Cerebellar cortex (tissue), 1 donor: ENCODE measurements at places on chromosomes 7 and 10.

DNA sequence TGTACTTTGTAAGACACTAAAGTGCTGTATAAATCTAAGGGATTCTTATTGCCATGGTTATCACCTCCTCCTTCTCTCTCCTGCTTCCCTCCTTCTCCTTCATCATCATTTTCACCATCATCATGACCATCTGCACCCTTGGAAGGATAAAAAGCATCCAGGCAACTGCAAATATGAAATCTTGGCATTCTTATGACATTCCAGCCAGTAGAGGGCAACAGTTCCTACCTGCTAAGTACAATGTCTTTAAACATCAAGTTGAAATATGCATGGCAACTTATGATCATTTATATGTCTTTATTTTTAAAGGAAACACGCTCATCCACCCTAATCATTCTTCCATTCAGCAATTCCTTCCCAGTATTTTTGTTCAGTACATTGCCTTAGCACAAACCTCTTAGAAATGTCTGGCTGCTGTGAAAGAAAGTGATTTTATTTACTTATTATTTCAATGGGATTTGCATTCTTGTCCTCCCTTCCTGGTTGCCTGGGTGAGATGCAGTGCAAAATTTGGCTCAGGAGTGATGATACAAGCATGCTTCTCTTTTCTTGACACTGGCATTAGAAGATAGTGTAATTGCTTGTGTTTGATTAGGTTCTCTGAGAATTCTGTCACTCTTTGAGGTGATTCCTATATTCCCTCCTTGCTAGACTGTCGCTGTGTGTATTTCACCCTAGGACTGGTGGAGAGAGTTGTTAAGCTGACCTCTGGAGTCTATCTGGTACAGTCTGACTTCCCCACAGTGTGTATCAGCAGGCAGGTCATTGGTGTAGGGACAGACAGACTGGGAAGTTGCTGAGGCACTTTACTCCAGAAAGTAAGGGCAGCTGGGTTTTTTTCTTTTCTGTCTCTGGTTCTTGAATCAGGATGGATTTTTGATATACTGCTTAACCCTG is 188.5 kb upstream of the BMPER start:
- peak; percentile 49 for DNase-seq

DNA sequence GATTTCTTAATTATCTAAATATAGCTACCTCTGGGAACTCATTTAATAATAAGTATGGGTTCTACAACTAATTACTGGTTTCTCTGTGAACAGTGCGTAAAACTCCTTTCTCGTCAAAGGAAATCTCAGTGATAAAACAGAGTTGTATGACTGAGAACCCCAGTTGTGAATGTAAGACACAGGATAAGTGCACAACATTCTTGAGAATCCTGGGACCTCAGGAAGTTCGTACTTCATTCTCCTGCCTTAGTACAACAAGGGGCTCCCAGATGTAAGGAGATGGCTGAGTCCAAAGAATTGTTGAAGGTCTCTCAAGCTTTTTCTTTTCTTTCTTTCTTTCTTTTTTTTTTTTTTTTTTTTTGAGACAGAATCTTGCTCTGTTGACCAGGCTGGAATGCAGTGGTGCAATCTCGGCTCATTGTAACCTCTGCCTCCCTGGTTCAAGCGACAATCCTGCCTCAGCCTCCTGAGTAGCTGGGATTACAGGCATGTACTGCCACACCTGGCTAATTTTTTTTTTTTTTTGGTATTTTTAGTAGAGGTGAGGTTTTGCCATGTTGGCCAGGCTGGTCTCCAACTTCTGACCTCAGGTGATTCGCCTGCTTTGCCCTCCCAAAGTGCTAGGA is 12.5 kb downstream of the DENND10 start:
- DNase-seq, result no peak

- no peak for DNase-seq
Observed at GRCh38 chr7:92809397-92809759, 27.0 kb downstream of the CDK6 start.

GRCh38 chr7:85133560-85133959 is 53.3 kb downstream of the SEMA3D start:
- no peak for DNase-seq

DNA sequence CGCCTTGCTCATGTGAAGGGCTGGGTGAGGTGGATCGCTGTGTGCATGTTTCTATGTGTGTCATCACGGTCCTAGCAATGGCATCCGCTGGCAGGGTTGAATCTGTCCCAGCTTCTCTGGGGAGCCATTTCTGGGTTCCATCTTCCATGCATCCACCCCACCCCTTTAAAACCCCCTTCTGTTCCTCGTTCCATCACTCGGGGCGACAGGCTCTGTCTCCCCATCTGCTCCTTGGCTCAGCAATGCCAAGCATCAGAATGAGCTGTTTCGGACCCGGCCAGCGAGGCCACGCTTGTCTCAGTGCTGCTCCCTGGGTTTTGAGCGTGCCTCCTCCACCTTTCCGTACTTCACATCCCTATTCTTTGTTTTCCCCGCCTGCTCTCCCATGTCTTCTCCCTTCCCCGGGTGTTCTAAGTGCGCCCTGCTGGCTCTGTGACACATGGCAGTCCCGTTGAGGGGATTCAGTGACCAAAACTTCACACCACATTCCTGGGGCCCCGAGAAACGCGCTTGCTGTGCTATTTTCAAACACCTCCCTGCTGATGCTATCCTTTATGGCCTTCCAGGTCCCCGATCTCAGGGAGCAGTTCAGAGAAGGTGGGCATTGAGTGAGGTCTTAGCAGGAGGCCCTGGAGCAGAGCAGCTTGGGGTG is 554.1 kb upstream of the FOXK1 start:
- DNase-seq, result peak; percentile 7

DNA sequence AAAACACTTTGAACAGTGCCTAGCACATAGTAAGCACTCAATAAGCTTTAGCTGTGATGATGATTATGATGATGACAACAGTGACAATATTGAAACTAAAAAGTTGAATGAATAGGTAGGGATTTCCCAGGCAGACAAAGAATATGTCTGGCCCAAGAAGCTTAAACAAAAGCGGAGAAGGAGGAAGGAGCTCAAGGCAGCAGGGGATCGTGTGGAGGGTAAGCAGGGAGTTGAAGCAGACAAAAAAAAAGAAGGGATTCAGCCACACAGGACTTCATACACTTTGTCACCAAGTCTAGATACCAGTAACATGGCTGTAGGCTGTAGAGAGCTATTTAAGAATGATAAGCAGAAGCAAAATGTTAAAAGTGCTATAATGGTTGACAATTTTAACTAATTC is 144.0 kb downstream of the CALN1 start:
- DNase-seq, result no peak

DNA sequence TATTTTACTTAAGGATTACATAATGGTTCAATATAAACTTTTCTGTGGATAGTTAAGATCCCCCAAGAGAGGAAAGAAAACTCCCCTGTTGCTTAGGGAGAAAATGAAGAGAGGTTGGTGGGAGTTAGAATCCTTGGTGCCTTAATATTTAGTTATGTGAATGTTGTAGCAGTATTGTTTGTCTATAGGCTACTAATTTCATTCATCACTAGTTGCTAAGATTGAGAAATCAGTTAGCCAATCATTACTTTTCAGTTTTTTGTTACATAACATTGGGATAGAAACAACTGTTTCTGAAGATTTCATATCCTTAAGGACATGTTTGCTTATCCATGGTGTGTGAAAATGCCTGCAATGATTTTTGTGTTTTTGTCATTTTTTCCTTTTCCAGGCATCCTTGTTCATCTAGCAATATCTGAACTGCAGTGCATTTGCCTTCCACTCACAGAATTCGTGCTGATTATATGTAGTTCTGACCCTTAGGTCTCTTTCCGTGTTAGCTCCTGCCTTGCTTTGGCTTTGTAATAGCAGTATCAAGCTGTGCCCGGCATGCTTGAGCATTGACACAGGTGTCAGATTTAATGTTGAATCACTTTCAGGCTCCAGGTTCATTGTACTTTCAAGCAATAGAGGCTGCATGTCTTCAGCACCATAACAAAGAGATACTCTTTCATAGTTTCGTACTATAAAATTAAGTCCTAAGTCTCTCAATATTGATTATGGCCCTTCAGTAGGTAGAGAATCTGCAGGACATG is 85.0 kb downstream of the PODXL start:
- DNase-seq, result no peak

DNA sequence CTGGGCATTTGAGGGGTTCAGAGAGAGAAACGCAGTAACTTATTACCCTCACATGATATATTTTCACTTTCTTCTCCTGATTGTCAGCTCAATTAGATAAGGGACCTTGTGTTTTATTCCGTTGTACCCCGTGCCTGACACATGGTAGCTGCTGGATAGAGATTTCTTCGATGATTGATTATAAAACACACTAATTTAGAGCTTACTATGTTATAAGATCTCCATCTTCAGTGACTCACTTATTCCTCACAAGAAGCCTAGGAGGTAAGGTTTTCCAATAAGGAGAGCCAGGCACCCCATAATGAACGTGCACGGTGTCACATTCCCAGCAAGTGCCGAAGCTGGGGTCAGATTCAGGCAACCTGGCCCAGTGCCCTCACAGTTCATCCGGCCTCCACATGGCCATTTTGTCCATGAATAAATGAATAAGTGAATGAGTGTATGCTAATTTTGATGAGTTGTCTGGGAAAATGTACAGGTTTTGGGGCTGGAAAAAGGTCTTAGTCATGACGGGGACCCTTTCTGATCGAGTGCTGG is 138.1 kb upstream of the CDCA7L start:
- peak; percentile 43 for DNase-seq

- no peak for DNase-seq
Observed at GRCh38 chr7:134562136-134562535, 13.2 kb downstream of the AKR1B15 start.

DNA sequence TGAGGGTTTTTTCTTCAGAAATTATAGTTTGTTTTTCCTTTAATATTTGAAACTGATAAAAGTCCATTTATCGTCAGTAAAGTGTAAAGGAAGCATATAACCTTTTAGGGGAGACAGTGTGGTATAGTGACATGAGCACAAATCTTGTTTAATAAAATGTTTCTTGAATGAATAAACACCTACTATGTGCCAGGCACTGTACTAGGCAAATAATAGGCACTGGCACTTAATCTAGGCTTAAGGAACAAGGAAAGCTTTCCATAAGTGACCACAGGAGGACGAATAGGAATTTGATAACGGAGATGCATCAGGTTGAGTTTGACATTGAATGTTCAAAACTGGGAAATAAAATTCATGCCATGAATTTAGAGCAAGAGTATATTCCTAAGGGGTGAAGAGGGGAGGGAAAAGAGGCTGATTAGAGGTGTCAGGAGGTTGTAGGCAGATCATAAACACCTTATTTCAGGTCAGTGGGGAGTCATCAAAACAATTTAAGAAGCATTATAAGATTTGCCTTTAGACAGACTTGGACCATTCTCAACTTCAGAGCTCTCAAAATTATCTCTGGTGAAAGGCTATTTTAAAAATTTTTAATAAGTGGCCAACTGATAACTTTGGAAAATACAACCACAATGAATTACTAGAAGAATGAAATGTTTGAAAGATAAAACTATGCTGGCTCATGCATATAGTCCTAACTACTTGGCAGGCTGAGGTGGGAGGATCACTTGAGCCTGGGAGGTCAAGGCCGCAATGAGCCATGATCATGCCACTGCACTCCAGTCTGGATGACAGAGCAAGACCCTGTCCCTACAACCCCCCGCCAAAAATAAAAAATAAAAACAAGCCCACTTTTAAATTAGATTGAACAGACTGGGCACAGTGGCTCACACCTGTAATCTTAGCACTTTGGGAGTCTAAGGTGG is 22.4 kb downstream of the RALA start:
- DNase-seq, result no peak

DNA sequence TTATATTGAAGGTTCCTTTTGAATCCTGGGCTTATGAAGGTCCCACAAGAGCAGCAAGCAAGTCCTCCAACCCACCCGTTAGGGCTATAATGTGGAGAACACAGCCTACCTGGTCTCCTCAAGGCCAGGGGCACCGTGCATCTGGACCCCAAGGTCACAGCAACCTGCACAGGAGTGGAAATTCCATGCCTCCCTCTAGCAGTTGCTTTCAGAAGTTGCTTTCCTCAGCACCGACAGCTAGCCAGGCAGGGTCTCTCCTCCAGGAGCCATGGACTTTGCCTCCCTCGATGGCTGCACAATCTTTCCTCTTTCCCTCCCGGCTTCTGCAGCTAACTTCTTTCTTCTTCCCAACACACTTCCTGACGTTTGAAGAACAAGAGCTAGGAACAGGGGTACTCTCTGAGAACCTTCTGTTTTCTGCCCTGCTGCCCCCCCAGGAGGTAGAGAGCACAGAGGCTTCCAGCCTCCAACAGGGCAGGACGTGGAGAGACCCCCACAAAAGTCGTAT is 149.8 kb downstream of the PTPN20 start:
- no peak for DNase-seq

DNA sequence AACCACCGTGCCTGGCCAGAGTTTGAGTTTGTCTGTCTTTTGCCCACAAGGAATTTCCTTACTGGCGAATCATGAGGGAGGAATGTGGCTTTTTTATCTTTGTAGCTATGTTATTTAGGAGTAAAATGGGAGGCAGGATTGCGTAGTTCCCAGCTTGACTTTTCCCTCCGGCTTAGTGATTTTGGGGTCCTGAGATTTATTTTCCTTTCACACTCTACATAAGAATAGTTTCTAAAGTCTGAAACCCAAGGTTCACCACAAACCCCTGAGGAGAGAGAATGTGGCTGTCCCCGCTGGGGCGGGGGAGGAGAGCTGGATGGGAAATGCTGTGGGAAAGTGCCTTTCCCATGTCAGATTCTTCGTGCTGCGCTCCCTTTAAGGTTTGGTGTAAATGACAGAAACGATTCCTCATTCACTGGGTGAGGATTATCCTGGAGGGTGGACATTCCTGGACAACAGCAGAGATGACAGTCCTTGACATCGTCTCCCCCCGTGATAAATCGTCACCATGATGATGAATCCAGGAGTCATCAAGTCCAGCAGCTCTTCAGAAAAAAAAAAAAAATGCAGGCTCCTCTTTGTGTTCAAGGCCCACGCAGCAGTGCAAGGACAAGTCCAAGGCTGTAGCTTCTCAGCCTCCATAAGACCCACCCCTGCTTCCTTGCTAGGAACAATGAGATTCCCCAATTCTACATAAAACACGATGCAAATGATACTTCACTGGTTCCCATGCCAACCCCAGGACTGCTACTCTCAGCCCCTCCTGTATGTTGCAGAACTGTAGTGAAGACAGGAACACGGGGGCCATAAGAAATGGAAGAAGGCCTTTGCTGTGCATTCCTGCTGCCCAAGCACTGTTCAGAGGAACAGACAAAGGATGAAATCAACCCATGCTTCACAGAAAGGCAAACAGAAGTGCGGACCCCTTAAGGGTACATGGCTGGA is 233.1 kb downstream of the CCDC3 start:
- DNase-seq, result no peak

DNA sequence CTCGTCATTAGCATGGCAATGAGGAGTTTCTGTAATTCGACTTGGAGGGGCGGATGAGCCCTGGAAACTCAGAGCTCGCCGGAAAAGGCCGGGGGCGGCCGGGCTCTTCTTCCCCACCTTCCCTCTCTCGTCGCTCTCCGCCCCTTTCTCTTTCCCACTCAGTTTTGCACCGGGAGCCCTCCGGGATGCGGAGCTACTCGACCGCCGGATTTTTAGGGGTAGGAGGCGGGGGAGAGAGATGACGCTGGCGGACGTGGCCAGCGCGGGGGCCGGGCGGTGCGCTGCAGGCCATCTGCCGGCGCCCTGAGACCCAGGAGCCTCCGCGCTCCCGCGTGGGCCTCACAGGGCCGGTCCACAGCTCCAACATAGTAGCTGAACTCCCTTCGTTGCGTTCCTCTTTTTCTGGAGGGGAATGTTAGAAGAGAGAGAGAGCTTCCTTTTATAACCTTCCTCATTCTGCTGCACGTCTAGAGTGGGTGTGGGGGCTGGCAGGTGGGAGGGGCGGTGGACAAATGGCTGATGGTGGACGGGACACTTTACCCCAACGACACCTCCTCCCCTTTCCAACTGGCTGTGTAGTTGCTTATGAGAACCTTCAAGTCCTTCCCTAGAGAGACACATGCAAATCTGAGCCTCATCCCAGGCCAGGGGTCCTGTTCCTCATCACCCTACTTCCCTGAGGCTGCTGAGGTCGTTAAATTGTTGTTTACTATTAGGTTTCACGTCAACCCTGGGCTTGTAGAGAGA is 1.1 kb upstream of the HOXA1 start:
- no peak for DNase-seq
